ENCODE measurements at places on chromosomes 12 and 14.

- no peak for DNase-seq
Observed at GRCh38 chr12:52038447-52038846, 12.8 kb upstream of the NR4A1 start.

DNA sequence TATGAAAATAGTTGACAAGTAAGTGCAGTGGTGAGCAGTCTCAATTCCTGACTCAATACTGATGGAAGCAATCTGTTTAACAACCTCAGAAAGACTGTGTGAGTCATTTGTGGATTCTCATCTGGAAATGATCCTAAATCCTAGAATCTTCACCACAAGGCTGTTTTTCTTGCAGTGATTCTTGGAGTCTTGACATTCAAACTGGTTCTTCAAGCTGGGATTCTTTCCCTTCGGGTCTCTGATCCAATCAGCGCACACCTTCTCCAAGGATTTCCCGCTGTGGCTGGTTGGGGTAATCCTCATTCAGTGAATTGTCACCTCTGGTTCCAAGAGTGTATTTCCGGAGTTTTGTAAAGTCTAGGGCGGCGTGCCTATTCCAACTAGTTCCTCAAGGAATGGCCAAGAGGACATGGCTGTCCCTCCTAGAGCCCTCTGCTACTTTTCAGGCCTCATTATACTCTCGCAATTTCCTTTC is 37.7 kb upstream of the FOXJ2 start:
- no peak for DNase-seq

- DNase-seq, result no peak
Observed at GRCh38 chr12:124761871-124762270, 101.8 kb downstream of the SCARB1 start.

DNA sequence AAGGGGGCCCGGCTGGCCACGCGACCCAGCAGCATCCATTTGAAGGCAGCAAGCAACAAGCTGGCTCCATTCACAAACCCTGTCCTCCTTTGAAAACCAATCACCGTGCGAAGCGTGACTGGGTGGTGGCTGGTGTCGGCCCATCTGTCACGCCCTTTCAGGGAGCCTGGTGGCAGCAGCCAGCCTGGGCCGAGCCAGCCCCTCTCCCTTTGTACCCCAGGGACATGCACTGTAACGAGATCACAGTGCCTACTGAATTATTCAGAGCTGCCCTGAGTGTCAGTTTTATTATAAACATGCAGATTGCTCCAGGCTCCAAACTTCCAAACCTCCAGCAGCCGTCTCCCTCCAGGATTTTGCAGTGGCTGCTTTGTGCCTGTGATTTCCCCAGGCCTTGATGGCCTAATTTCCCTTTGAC is 22.3 kb upstream of the CTDSP2 start:
- DNase-seq, result peak; percentile 62

GRCh38 chr14:31127690-31128089 is 79.9 kb downstream of the HECTD1 start:
- no peak for DNase-seq

- no peak for DNase-seq
Observed at GRCh38 chr14:101716956-101717662, 44.4 kb upstream of the PPP2R5C start.

- DNase-seq, result no peak
Observed at GRCh38 chr14:71834284-71835204, 97.7 kb upstream of the RGS6 start.

- no peak for DNase-seq
Observed at GRCh38 chr14:41360126-41360525, 246.6 kb upstream of the LRFN5 start.

GRCh38 chr12:57055824-57056223 is 5.9 kb upstream of the MYO1A start:
- DNase-seq, result no peak

GRCh38 chr12:52419656-52420055 is 13.5 kb upstream of the KRT82 start:
- no peak for DNase-seq

GRCh38 chr14:77230914-77231313 is 40.1 kb downstream of the NGB start:
- no peak for DNase-seq

- DNase-seq, result peak; percentile 60
Observed at GRCh38 chr12:51593539-51593938, 2.5 kb downstream of the SCN8A start.

- no peak for DNase-seq
Observed at GRCh38 chr14:59282378-59282765, 93.9 kb downstream of the DAAM1 start.

DNA sequence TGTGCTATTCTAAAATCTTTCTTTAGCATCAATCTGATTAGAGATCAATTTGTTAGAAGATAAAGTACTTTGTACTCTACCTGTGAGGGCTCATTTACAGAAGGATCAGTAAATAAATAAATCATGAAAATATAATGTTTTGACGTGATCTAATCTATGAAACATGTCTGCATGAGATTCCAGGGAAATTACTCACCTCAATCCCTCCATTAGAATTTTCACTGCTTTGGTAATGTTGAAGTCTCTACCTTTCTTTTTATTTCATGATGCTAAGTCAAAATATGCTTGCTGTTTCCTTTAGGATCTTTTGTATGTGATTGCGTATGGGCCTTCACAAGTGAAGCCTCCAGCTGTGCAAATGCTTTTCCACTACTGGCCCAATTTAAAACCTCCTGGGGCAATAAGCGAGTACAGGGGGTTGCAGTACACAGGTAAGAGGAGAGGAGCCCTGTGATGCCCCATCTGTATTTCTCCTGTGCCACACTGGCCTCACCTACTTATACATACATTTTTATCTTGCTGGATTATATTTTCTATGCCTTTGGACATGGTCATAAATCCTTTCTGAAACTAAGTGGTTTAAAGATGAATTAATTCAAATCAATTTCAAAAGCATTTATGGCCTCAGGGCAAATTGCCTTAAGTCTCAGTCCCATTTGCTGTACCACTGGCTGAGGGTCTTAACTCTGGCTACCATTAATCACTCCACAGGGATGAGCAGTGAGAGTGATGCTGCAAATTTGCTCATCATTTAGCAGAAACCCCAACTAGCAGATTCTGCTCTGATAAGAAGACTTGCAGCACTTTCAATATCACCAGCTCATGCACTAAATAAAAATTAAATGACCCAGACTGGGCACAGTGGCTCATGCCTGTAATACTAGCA is 66.4 kb downstream of the UNC79 start:
- DNase-seq, result no peak

DNA sequence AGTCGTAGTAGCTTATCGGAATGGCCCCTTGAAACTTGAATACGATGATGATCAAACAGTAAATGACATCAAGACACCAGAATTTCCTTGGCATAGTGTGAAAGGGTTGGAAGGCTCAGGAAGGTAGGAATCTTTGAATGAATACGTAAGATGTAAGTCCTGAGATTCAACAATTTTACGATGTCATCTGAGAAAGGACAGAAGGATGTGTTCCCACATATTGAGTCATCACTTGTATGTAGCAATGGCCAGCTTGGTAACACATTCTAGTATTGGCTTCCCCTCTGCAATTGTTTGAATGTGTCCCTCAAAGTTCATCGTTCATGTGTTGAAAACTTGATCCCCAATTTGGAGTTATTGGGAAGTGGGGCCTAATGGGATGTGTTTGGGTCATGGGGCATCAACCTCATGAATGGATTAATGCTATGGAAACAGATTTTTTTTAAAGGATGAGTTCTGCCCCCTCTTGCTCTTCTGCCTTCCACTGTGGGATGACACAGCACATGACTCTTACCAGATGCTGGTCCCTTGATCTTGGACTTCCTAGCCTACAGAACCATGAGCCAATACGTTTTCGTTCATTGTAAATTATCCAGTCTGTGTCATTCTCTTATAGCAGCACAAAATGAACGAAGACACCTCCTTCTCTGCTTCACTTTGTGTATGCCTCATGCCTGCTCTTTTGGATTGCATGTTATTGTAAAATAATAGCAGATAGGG is 284.6 kb downstream of the BCAT1 start:
- no peak for DNase-seq
